ENCODE measurements at places on chromosomes 12 and 14.
A peak's percentile ranks its signal among the peaks of the same experiment; 100 is the strongest.

- H3K27me3 ChIP-seq = no peaks in the 10 kb centered on the region
- H3K4me1 ChIP-seq = no peaks in the 10 kb centered on the region
- DNase-seq = no peak
- H3K36me3 ChIP-seq = no peaks in the 10 kb centered on the region
- no peak overlapping the region for H3K4me3 ChIP-seq
- peak overlapping the region; percentile 13 for H3K27ac ChIP-seq
These were observed 19.4 kb downstream of the LTBP2 start for GRCh38 chr14:74592476-74593201.

GRCh38 chr12:6145564-6145963 is 21.1 kb upstream of the VWF start:
- DNase-seq = no peak
- no peak overlapping the region for H3K4me3 ChIP-seq
- H3K4me1 ChIP-seq = no peaks in the 10 kb centered on the region
- H3K36me3 ChIP-seq = no peaks in the 10 kb centered on the region

GRCh38 chr14:35341454-35341750 is 49.2 kb downstream of the PSMA6 start:
- H3K27ac ChIP-seq = peak overlapping the region; percentile 98
- H3K4me1 ChIP-seq = peaks cover 2% of the 10 kb centered on the region
- H3K27me3 ChIP-seq = no peaks in the 10 kb centered on the region
- peak; percentile 99 for DNase-seq
- no peaks in the 10 kb centered on the region for H3K36me3 ChIP-seq

DNA sequence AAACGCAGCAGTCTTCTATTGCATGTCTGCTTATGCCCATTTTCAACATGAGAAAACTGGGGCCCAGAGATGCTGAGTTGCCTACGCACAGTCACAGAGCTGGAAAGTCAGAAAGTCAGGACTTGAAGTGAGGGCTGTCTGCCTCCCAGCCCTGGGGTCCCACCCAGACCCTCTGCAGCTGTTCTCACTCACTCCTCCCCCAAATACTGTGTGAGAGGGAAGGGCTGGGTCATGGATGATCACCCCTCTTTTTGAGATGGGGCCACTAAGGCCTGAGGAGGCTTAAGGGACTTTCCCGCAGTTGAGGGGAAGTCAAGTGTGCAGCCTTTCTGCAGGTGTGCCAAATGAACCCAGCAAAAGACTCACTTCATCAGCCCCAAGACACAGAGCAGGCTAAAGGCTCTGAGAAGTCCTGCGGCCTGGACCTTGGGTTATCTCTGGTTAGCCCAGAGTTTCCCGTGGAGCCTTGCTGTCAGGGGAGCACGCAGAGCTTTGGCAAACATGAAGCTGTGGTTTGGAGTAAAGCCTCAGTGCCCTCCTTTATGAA is 18.7 kb downstream of the DTX1 start:
- no peaks in the 10 kb centered on the region for H3K36me3 ChIP-seq
- H3K4me3 ChIP-seq = no peak overlapping the region
- DNase-seq = no peak
- H3K4me1 ChIP-seq = no peaks in the 10 kb centered on the region
- no peak overlapping the region for H3K27ac ChIP-seq

DNA sequence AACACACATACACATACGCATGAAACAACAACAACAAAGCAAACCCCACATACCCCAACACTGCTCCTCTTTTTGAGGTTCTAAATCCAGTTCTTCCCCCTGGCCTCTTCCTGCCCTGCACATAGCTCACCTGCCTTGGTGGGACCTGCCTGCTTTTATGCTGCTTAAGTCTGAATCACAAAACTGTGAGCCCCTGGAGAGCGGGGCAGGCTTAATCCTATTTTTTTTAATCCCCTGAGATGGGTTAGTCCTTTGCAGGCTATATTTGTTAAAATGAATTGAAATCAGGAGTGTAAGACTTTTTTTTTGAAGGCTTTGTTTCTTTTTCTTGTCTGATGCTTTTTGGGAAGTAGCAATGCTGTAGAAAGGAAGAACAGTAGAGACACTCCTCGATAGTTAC is 84.6 kb upstream of the MAX start:
- H3K27ac ChIP-seq = no peak overlapping the region
- no peak for DNase-seq
- H3K4me3 ChIP-seq = no peak overlapping the region

DNA sequence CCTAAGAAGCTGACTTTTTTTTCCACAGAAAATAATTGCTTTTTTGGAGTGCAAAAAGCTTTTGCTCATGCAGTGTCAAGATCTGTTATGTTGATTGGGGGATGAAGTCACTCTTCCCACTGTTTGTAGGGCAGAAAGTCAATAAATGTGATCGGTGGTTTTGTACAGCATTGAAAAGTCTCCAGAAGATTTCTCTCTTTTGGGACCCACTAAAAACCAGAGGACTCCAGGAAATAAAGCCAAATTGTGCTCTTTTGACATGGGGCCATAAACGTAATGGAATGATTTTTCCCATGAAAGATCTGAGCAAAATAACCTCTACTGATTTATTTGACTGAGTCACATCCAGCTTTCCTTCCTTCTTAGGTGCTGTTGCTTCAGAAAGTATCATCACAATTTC is 122.5 kb downstream of the SNAPC1 start:
- DNase-seq = no peak
- H3K36me3 ChIP-seq = no peaks in the 10 kb centered on the region
- no peaks in the 10 kb centered on the region for H3K27me3 ChIP-seq
- H3K4me1 ChIP-seq = no peaks in the 10 kb centered on the region
- H3K27ac ChIP-seq = no peak overlapping the region
- no peak overlapping the region for H3K4me3 ChIP-seq

GRCh38 chr12:124094733-124095132 is 121.7 kb downstream of the ZNF664 start:
- DNase-seq = no peak
- no peaks in the 10 kb centered on the region for H3K27me3 ChIP-seq
- no peaks in the 10 kb centered on the region for H3K36me3 ChIP-seq
- H3K27ac ChIP-seq = no peak overlapping the region
- H3K4me1 ChIP-seq = no peaks in the 10 kb centered on the region

DNA sequence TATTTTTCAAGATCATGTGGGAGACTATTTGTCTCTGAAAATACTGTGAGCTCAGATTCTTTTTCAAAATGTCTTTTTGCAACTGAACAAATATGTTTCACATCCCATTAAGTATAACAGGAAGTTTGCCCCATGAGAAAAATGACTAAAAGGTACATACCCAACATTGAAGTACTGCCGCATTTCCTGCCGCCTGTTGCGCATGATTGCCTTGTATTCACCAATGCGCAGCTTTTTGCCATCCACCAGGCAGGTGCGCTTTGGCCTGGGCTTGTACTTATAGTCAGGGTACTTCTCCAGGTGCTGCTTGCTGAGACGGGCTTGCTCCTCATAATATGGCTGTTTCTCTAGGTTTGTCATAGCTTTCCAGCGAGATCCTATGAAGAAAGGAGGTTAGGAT is 413.2 kb downstream of the SOX5 start:
- no peak overlapping the region for H3K4me3 ChIP-seq
- H3K36me3 ChIP-seq = peaks cover 14% of the 10 kb centered on the region
- DNase-seq = no peak

- H3K4me3 ChIP-seq = no peak overlapping the region
- no peak overlapping the region for H3K27ac ChIP-seq
- no peaks in the 10 kb centered on the region for H3K4me1 ChIP-seq
- no peaks in the 10 kb centered on the region for H3K36me3 ChIP-seq
- DNase-seq = no peak
- H3K27me3 ChIP-seq = no peaks in the 10 kb centered on the region
These were observed 26.0 kb downstream of the MAPK1IP1L start for GRCh38 chr14:55077170-55078151.

DNA sequence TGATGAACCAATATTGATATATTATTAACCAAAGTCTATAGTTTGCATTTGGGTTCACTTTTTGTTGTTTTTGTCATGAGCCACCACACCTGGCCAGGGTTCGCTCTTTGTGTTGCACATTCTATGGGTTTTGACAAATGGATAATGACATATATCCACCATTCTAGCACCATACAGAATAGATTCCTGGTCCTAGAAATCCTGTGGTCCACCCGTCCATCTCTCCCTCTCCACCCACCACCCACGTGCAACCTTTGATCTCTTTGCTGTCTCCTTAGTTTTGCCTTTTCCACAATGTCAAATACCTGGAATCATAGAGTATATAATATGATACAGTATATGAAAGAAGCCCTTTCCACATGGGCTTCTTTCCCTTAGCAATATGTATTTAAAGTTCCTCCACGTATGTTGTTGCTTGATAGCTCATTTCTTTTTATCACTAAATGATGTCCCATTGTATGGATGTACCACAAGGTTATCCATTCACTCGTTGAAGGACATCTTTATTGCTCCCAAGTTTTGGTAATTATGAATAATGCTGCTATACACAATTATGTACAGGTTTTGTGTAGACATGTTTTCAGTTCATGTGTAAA is 7.4 kb downstream of the RPL6 start:
- H3K27me3 ChIP-seq = no peaks in the 10 kb centered on the region
- H3K4me1 ChIP-seq = no peaks in the 10 kb centered on the region
- no peak overlapping the region for H3K27ac ChIP-seq
- peaks cover 30% of the 10 kb centered on the region for H3K36me3 ChIP-seq

GRCh38 chr12:8831116-8831515 is 8.7 kb downstream of the A2ML1 start:
- H3K36me3 ChIP-seq = no peaks in the 10 kb centered on the region
- H3K4me3 ChIP-seq = no peak overlapping the region
- no peak overlapping the region for H3K27ac ChIP-seq
- no peak for DNase-seq
- no peaks in the 10 kb centered on the region for H3K4me1 ChIP-seq

GRCh38 chr12:42372154-42372791 is 46.3 kb downstream of the PPHLN1 start:
- H3K4me3 ChIP-seq = no peak overlapping the region
- H3K4me1 ChIP-seq = no peaks in the 10 kb centered on the region
- H3K36me3 ChIP-seq = peaks cover 7% of the 10 kb centered on the region
- H3K27ac ChIP-seq = no peak overlapping the region
- DNase-seq = no peak

GRCh38 chr12:115794659-115795081 is 482.8 kb downstream of the MED13L start:
- no peak for DNase-seq
- H3K4me3 ChIP-seq = no peak overlapping the region

DNA sequence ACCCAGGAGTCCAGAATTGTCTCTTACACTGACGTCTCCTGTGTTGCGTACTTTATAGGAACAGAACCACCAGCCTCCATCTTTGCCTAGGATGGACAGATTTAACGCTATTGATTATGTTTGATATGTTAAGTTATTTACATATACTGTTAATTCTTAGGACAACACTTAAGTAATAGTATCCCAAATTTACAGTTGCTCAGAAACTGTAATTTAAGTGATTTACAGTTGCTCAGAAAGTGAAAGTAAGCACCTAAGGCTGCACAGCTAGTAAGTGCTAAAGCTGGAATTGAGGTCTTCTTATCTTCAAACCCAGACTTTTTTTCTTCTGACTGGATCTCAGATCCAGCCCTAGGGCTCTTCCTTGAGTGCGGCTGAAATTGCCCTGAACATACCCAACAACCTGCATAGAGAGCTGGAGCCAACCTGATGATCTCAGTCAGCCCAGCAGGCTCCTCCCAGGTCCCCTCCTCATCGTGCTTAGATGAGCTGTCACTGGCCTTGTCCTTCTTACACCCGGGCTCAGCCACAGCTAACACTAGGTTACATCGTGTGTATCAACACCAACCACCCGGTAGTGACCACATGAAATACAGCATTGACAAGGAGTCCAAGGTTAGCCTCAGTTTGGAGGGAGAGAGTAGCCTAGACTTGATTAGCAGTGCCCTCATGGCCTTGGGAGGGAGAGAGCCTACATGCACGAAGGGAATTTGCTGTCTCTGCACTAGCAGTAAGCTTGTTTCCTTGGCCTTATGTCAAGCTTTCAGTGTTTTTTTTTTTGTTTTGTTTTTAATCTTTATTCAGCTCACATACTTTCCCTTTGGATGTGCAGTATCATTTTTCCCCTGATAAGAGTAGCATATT is 111.1 kb upstream of the ARHGAP5 start:
- no peaks in the 10 kb centered on the region for H3K36me3 ChIP-seq
- H3K4me1 ChIP-seq = no peaks in the 10 kb centered on the region
- no peak for DNase-seq
- H3K4me3 ChIP-seq = no peak overlapping the region

GRCh38 chr12:51910691-51911090 is 3.4 kb downstream of the ACVRL1 start:
- no peak overlapping the region for H3K4me3 ChIP-seq
- no peaks in the 10 kb centered on the region for H3K27me3 ChIP-seq
- DNase-seq = no peak
- H3K27ac ChIP-seq = no peak overlapping the region
- no peaks in the 10 kb centered on the region for H3K36me3 ChIP-seq
- H3K4me1 ChIP-seq = no peaks in the 10 kb centered on the region

GRCh38 chr14:69096781-69097475 is 56.0 kb downstream of the DCAF5 start:
- peaks cover under 1% of the 10 kb centered on the region for H3K36me3 ChIP-seq
- H3K4me1 ChIP-seq = no peaks in the 10 kb centered on the region
- no peaks in the 10 kb centered on the region for H3K27me3 ChIP-seq
- H3K4me3 ChIP-seq = no peak overlapping the region
- DNase-seq = no peak
- H3K27ac ChIP-seq = no peak overlapping the region

DNA sequence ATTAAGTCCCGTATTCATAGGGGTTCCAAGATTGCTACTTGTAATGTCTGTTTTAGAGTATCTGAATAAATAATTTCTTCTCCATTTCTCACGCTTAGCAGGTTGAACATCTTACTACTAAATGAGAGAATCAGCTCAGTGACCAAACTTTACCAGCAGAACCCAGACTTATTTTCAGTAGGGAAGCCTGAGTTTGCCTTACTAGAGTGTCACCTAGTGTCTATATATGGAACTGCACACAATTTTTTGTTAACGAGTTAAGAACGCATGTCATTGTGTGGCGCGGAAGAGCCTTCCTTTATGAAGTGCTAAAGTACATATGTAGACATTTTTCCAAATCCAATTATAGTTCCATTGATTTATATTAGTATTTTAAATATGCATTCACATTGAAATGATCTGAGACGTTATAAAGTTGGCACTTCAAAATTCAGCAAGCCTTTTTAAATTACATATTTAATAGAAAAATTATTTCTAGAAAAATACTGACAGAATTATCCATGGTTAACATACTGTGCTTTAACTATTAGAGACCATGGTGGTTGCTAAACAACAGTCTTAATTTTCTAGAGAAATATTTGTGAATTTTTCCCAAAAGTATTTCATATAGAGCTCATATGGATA is 88.3 kb downstream of the RPS29 start:
- no peaks in the 10 kb centered on the region for H3K36me3 ChIP-seq
- H3K4me1 ChIP-seq = no peaks in the 10 kb centered on the region
- H3K4me3 ChIP-seq = no peak overlapping the region
- H3K27me3 ChIP-seq = no peaks in the 10 kb centered on the region
- no peak overlapping the region for H3K27ac ChIP-seq

DNA sequence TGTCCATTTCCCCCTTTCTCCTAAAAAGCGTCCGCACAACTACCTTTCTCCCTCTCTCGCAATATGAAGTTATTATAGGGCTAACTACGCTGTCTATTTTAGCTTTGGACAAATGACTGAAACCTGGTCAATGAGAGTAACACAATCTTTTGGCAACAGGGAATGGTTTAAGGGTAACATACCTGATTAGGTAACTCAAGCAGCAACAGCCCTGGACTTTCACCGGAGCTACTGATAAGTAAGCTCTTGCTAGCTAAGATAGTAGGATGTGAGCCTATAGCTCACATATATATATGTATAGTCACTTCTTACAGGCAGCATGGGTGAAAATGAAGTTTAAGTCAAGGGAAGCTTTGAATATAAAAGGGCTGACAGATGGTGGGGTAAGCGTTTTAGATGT is 313.0 kb downstream of the CEP128 start:
- H3K36me3 ChIP-seq = no peaks in the 10 kb centered on the region
- H3K4me1 ChIP-seq = no peaks in the 10 kb centered on the region
- H3K27ac ChIP-seq = no peak overlapping the region
- no peaks in the 10 kb centered on the region for H3K27me3 ChIP-seq
- no peak overlapping the region for H3K4me3 ChIP-seq
- no peak for DNase-seq

All from right lobe of liver (tissue), 6 donors.